ENCODE measurements at places on chromosomes 1 and 21.

GRCh38 chr1:231839999-231840398 lies 213.4 kb downstream of the DISC1 start:
- no peak for DNase-seq

DNA sequence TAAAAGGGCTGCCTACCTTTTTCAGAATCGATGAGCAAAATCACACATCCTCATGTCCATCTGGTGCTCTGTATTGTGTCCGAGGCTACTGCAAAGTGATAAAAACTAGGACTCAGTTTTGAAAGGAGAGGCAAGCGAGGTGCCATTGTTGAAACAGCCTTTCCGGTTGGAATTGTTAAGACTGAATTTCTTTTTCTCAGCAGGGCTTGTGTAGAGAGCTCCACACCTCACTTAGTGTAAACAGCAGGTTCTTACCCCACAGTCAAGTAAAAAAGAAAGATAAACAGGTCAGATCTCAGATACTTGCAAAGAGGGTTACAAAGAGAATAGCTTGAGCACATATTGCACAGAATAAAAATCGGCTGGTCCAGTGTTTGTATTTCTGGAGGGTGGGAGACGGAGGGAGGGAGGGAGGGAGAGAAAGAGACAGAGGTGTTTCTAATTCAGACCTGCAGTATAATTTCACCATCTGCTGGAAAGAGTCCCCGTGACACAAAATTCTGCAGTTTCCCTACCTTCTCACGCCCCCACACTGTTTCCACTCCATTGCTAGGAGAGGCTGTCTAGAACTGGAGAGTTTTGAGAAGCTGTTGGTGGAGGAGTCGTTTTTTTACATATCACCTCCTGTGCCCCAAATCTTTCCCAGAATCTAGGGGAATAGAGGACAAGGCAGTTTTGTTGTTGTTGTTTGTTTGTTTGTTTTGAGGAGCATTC lies 82.5 kb downstream of the EDEM3 start:
- no peak for DNase-seq

- no peak for DNase-seq
Observed at GRCh38 chr1:106675558-106675957, 380.9 kb upstream of the PRMT6 start.

GRCh38 chr21:45287438-45288391 lies at the start of gene POFUT2:
Gene POFUT2, minus strand, starts transcription at chr21:45287895. Its CDS starts 24 bp downstream, at chr21:45287871.
- peak; percentile 82 for DNase-seq

- DNase-seq = peak; percentile 45
Observed at GRCh38 chr1:158124034-158124433, 56.7 kb upstream of the CD1D start.

- no peak for DNase-seq
Observed at GRCh38 chr1:93483606-93484005, 35.7 kb downstream of the FNBP1L start.

DNA sequence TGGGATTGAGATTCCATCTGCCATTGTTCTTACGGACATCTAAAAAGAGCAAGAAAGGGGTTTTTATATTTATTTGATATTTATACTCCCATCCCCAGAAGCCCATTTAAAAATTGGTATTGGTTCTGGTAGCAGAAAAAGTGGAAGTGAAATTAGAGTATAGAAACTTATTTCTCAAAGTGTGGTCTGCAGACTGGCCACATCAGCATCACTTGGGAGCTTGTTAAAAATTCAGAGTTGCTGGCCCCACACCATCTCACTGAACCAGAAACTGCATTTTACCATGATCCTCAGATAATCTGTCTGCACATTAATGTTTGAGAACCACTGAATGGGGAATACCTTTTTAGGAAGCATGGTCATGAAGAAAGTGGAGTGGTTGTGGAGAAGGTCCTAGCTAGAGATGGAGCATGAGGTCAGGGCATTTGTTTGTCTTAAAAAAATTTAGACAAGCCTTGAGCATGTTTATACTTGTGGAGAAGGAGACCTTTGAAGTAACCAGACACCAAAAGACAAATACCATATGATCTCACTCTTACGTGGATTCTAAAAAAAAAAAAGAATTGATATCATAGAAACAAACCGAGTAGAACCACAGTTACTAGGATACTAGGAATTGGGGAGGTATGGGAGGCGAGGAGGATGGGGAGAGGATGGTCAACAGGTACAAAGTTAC lies 116.3 kb downstream of the ST6GALNAC3 start:
- no peak for DNase-seq

Measured in DMS79 (cell line).